ENCODE measurements at places on chromosomes 5 and 9.

DNA sequence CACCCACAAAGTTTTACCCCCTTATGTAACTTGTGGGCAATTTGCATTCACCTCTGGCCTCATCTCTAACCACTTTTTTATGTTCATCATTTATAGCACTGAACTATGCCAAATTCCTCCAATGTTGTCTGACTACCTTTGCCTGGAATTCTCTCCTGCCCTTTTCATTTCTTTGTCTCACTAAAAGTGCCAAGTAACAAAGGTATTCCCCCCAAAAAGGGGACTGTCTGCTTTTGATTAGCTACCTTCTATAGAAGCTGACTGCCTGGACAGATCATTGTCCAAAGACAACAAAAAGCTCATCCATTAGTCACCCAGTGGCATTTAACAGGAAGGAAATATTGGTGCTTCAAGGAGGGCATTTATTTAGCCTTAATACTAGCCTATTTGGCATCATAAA lies 189.9 kb upstream of the VCAN start:
- DNase-seq = no peak

- no peak for DNase-seq
Measured at GRCh38 chr5:134447815-134448520, 36.3 kb upstream of the CDKN2AIPNL start.

DNA sequence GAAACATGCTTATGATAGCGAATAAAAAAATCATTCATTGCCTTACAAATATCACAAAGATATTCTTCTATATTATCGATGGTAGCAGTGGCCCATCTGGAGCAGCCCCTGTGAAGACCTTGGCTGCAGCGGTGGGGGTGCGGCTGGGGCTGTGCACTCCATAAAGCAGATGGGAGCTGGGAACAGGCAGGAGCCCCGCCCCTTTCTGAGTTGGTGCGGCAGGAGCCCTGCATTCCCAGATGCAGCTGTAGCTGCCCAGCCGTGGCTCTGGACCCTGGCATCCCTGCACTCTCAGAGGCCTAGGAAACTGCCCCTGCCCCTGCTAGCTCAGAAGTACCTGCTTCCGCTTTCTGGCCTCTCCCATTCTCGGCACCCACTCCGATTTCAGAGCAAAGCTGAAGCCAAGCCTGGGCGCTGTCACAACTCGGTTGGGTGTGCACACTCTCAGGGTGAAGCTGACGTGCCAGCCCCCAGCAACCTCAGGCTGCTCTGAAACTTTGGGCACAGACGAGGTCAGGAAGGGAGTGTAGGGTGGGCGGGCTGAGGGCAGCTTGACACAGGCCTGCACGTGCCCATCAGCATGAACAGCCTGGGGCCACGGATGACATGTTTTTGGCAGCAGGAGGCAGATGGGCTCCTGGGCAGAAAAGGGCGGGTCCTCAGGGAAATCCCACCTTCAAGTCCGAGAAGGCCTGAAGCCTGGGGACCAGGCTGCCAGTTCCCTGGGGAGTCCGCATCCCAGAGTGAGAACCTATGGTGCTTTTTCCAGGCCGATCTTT lies 1440.8 kb upstream of the ACO1 start:
- no peak for DNase-seq

GRCh38 chr5:100574716-100575115 lies 39.5 kb downstream of the FAM174A start:
- no peak for DNase-seq

DNA sequence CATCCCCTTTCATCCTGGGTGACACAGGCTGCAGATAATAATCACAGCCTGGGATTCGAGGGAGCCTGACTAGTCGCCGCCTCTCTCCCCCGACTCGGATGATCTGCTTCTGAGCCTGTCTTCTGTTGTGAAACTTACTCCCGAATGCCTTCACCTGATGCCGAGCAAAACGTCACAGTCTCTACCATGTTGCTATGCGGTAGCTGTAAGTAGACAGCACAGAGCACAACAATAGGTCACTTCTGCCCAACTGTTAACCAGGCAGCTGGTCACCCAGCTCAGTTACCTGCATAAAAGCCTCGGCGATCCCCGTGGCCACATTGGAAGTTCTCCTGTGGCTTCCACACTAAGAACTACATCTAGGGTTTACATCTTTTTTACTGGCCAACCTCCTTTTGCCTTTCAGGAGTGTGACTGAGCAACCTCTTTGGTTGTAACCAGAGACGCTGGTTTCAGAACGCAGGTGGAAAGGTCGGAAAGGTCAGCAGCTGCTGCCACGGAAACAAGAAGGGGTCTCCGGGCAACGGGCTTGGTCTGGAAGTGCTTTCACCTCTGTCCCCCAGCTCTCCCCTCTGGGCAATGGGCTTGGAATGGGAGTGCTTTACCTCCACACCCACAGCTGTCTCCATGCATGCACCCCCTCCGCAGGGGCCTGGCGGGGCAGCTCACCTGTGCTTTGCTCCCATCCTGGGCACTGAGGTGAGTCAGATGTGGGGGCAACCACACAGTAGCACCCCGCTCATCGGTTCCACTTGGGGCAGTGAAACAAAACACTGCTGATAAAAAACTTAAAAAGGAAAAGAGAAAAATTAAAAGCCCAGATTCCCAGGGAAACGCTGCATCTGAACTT lies 7.6 kb upstream of the PPP1R26 start:
- no peak for DNase-seq

DNA sequence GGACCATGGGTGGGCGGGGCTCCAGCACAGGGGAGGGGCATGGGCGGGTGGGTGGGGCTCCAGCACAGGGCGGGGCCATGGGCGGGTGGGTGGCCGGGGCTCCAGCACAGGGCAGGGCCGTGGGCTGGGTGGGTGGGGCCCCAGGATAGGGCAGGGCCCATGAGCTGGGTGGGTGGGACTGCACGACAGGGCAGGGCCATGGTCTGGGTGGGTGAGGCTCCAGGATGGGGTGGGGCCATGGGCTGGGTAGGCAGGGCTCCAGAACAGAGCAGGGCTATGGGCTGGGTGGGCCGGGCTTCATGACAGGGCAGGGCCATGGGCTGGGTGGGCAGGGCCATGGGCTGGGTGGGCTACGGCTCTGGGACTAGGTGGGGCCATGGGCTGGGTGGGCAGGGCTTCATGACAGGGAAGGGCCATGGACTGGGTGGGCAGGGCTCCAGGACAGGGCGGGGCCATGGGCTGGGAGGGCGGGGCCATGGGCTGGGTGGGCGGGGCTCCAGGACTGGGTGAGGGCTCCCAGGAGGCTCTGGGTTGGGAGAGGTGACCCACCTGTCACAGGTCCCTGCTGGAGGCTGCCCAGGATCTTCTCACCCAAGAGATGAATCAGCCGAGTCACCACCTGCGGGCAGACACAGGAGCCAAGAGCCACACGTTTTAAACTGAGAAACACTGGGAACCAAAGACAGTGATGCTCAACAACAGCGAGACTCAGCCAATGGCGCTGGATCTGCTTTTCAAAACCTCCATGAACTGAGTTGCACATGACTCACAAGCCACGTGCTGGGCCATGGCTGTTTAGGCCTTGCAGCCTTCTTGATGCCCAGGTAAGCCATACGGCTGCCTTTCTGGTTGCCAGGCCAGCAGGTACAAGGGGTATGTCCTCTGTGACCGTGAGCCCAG lies 33.6 kb upstream of the NSMF start:
- DNase-seq = no peak
